Stimulated activated CD4-positive, alpha-beta T cell treated with anti-CD3 and anti-CD28 coated beads, Interleukin-1b, Interleukin-23, amount 100 ng/mL, for 1 hour (primary cell): ENCODE measurements at places on chromosomes 2 and 18.

DNA sequence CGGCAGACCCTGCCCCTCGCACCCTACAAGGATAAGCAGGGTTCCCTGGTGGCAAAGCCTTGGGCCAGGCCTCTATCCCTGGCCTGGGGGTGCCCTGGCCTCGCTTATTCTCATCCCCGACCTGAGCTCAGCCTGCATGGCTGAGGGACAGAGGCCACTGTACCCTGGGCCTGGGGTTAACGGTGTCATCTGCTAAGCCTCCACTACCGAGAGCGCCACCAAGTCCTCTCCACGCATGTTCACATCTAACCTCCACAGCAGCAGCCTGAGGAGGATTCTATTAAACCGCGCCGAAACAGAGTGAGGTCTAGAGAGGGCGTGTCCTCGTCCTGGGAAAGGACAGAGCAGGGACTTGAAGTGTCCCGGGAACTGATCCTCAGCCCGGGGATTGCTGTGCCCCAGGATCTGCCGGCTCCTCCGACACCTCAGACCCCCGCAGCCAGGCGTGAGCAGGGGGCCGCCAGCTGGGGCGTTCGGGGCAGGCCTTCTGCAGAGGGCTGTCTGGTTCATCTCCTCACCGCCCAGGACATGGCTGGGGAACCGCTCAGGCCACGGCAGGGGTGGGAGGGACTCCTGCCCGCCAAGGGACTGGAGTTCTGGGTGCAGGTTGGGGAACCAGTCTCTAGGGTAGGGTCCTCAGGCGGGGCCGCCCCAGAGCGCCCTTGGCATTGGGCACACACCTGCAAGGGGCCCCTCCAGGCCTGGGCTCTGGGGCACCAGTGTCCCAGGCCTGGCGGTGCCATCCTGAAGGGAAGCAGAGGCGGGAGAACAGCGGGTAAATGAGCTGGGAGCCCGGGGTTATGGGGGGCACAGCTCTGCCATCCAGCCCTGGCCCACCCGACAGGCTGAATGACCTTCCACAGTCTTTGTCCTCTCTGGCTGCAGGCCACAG, 68.0 kb upstream of the SMAD7 start:
- no peak for DNase-seq

DNA sequence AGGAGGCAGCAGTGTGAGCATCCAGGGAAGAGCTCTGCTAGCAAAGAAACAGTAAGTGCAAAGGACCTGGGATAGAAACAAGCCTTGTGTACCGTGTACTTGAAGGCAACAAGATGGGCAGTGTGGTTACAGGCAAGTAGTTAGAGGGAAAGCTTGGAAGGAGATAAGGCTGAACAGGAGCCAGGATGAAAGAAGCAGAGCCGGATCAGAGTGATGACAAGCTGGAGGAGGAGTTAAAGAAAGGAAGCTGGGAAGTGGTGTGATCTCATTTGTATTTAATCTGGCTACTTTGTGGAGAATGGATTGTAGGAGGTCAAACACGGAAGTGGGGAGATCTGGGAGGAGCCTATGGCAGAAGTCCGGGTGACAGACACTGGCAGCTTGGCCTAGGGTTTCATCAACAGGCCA, 44.7 kb upstream of the VPS54 start:
- DNase-seq = no peak

GRCh38 chr2:70140791-70141211, 50.0 kb downstream of the C2orf42 start:
- no peak for DNase-seq

DNA sequence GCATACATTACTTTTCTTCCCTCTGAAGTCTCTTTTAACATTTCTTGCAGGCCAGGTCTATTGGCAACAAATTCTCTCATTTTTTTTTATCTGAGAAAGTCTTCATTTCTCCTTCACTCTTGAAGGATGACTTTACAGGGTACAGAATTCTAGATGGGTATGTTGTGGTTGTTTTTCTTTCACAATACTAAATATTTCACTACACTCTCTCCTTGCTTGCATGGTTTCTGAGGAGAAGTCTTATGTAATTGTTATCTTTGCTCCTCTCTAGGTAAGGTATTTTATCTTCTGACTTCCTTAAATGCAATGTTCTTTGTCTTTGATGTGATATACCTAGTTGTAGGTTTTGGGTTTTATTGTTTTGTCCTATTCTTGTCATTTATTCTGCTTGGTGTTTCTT, 371.1 kb downstream of the FIGN start:
- DNase-seq = no peak
